ENCODE measurements at places on chromosomes 11 and 22. TPM values are rescaled to one million over a fixed set of nuclear protein-coding genes. Genes with fewer than 3 reads are reported as not detected.

- DNase-seq, result no peak
Observed at GRCh38 chr11:33787076-33787475, 12.8 kb upstream of the FBXO3 start.

DNA sequence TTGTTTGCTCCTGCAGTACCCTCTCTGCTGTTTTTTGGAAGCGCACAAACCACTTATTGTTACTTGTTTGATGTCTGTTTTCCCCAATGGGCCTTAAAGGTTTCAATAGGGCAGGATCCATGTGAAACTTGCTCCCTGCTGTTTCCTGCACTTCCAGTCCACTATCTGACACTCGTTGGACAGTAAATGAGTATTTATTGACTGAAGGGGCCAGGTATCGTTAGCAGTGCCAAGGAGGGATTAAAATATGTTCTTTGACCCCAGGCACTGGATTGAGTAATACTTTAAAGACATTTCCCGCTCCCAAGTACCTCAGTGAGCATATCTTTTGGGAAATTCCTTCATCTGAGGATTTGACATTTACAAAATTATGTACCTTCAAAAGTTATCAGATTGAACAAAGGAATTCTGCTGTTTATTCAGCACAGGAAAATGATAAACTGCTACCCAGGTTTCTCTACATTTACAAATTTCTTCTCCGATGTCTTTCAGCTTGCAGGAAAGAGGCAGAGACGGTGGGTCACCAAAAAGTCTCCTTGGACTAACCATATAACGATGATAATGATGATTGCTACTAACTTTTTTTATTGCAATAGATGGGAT is 23.3 kb upstream of the OR9Q2 start:
- no peak for DNase-seq

- DNase-seq, result no peak
Observed at GRCh38 chr11:63023222-63023814, 7.7 kb upstream of the SLC22A8 start.

DNA sequence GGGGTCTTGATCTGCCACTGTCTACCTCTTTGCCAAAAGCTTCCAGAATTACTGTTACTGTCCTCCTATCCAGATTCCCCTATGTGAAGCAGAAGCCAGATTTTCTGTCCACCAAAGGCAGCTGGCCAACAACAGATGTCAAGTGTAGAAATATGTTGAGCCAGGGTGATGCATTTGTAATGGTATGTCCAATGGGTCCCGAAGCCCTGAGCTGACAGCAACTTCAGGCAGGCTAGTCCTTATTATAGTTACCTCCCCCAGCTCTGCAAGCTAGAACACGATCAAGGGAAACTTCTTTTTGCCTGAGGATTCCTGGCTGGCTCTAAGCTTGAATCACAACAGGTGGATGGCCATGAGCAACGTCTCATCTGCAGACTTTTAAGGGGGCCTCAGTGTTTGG is 10.2 kb downstream of the PAMR1 start:
- DNase-seq, result no peak

DNA sequence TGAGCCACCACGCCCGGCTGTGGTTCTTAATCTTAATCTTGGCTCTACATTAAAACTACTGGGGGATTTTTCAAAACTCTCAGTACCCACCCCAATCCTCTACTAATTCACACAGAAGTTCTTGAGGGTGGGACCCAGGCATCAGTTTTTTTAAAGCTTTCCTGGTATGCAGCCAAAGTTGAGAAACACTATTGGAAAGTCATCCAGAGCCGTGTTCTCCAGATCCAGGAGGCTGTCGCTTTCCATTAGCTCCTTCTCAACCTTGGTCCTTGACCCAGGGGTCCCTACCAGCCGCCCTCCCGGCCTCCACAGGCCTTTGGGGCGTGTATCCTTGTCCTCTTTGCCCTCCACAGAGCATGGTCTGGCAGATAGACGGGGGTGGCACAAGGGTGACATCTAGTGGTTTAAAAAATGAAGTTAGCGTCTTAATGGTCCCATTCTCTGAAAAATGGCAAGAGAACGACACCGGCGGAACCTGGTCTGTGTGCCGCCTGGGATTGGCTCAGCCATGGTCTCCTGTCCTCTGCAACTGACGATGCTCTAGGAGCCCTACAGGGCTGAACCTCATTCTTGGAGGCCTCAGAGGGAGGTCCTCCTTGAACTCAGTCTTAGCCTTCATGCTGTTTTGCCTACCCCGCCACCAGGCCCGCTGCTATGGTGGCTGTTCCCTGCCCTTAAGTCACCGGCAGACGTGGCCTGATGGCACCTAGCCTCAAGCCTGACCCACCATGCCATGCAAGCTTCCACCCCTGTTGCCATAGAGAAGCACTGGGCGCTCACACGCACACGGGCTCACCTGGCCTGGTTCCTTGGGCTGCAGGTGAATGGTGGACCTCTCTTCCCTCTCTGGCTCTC is 152.0 kb upstream of the SYN3 start:
- no peak for DNase-seq

DNA sequence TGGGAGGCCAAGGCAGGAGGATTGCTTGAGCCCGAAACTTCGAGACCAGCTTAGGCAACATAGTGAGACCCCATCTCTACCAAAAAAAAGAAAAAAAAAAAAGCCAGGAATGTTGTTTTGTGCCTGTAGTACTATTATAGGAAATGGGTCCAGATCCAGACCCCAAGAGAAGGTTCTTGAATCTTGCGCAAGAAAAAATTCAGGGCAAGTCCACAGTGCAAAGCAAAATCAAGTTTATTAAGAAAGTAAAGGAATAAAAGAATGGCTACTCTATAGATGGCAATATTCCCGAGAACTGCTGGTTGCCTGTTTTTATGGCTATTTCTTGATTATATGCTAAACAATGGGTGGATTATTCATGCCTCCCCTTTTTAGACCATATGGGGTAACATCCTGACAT is 51.2 kb upstream of the RDX start:
- DNase-seq, result no peak

DNA sequence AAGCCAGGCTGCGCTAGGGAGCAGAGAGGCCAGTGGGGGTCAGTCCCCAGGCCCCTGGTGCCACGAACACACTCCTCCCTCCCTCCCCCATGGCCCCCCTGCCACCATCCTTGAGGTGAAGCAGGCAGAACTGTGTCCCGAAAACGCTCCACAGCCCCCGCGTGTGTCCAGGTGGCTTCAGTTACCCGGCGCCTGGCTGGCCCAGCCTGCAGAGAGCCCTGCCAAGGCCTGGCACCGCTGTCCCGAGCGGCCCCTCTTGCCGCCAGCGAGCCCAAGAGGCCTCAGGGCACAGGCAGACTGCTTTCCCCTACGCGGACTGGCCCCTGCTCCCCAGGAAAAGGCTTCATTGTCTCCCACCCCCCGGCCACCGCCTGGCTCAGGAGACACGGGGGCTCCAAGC is 27.7 kb downstream of the CDKN1C start:
- no peak for DNase-seq

- no peak for DNase-seq
Observed at GRCh38 chr11:14144934-14145333, 182.4 kb downstream of the SPON1 start.

GRCh38 chr22:17941471-17942406 is 82.6 kb downstream of the MICAL3 start:
- DNase-seq, result no peak

DNA sequence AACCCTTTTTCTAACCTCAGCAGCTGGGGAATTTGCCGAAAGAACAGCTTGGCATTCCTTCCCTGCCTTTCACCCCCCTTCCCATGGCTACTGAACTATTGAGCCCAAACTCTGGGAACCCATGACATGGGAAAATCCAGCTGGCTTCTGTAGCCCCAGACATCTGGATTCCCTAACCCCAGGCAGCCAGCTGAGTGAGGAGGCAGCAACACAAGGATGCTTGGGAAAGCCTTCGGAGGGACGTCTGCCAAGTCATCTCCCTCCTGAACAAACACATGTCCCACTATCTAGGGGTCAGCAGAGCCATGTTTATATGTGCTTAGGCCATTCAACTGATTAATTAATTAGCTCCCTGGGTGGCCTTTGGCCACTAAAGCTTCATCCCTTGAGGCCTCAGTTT is 21.6 kb downstream of the LRRC55 start:
- DNase-seq, result peak; percentile 93

GRCh38 chr11:28833670-28834069 is 725.5 kb downstream of the METTL15 start:
- no peak for DNase-seq

- no peak for DNase-seq
Observed at GRCh38 chr11:77710358-77710757, 72.8 kb upstream of the CLNS1A start.

DNA sequence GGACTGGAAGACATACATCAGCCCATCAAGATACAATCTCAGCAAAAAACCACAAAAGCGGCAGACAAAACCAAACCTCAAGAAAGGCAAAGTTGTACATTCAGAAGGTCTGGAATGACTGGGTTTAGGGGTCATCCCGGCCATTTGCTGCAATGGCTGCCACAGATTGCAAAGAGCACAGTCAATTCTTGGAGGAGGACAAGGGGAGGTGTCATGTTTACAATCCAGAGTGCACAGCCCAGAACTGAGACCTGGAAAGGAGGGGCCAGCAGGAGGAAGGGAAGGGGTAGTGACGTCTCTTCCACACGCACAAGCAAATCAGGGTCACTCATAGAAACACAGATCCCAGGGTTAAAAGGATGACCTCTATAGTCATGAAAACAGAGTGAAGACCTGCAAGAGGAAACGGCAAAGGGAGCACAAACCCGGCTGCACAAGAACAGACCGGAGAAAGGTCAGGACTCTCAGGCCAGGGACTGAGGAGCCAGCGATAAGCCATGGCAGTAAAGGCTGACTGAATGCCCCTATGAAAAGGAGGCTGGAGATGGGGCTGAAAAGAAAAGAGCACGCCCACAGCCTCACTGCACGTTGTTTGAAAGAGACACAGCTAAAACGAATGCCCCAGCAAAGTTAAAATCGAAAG is 18.2 kb upstream of the MUC5AC start:
- DNase-seq, result no peak

DNA sequence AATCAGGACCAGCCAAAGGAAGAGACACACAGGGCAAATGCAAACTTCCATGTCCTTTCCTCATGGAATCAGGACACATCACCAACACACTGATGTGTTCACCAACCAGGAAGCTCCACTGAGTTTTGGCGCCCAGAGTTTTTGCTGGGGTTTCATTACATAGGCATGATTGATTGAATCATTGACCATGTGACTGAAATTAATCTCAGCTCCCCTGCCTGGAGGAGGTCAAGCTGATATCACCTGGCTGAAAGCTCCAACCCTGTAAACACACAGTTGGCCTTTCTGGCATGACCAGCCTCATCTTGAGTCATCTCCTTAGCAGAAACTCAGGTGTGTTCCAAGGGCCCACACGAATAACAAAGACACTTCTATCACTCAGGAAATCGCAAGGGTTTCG is 133.2 kb downstream of the TRIM29 start:
- no peak for DNase-seq

GRCh38 chr11:15057329-15057728 is 16.1 kb upstream of the CALCB start:
- no peak for DNase-seq

- peak; percentile 79 for DNase-seq
Observed at GRCh38 chr22:27405672-27406388, 395.7 kb downstream of the MN1 start.

DNA sequence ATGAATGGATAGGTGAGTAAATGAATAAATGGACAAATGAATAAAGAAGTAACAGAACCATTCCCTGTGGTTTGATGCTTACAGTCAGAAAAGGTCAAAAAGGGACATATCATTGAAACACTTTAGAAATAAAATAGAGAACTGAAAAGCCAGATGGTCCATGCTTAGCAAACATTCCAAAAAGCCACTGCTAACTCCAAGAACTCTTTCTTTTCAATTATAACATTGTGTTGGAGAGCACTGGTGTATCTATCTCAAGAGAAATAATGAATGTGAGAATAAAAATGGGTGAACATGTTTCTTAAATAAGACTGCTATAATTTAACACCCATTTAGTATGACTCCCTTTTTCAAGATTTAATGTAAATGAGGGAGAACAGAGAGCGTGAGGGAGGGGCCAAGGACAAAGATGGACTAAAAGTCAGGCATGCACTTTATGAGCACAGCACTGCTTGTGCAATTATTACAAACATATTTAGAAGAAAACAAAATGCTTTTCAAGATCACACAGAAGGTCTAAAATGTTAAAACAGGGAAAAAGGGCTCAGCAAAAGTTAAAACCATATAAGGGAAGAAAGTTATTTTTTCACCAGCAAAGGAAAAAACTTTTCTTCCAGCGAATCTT is 224.3 kb upstream of the PITPNB start:
- no peak for DNase-seq

DNA sequence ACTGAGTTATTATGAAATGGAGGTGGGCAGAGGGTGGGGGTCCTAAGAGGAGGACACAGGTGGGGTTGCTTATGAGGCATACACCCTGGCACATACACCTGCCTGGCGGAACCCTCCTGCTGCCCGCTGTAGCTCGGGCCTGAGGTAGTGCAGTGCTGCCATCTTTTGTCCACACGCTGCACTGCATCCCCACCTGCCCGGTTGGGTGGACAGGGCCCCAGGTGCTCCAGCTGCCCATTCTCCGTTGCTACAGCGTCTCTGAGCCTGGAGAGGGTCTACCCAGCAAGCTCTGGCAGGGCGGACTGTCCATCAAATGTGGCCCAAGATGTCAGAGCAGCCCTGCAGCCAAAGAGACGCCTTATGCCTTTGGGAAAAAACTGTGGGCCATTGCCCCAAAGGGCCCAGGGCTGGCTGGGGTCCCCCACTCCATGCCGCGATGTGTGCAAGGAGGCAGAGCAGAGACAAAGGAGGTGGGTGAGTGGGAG is 131.2 kb downstream of the BUD13 start:
- peak; percentile 39 for DNase-seq

DNA sequence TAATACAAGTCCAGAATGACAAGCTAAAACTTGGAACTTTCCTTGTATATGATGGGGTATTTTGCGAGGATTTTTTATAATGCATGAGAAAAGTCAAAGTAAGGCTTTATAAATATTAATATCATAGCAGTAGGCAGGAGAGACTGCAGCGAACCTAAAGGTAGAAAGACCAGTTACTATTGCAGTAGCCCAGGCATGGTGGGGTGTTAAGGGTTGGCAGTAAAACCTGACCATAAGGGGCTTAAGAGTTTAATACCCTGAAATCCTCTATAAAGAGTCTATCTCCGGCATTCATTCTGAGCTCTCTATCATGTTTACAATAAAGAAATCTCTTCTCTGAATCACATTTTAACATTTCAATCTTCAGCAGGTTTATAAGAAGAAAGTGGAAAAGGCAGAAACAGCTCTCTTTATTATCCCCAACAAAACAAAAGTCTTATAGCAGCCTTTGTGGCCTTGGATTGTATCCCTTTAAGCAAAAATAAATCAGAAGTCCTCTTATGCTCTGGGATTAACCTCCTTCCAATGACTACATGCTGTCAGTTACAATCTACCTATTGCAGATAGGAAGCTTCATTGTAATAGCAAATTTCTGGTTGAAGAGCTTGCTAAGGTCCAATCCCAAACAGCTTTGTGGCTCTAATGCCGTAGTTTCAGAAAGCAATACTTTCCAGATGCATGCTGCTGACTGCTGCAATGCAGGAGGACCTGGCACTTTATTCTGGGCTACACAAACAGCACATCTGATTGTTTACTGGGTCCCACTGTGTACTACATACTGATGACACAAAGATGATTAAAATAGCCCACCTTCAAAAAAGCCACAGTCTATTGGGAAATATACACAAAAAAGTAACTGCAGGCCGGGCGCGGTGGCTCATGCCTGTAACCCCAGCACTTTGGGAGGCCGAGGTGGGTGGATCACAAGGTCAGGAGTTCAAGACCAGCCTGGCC is 45.8 kb downstream of the SIK3 start:
- no peak for DNase-seq

The MS4A12 gene
- not detected for total RNA-seq

The ACR gene
- total RNA-seq, result 1.4 TPM

The MTA2 gene
- 86.0 TPM for total RNA-seq

The OR8D1 gene
- not detected for total RNA-seq

The HSCB gene
- total RNA-seq, result 12.1 TPM
